ENCODE measurements at places on chromosomes 7 and 10.
A peak's percentile ranks its signal among the peaks of the same experiment; 100 is the strongest.

GRCh38 chr7:111162692-111163091, 71.8 kb downstream of the LRRN3 start:
- no peak for DNase-seq

DNA sequence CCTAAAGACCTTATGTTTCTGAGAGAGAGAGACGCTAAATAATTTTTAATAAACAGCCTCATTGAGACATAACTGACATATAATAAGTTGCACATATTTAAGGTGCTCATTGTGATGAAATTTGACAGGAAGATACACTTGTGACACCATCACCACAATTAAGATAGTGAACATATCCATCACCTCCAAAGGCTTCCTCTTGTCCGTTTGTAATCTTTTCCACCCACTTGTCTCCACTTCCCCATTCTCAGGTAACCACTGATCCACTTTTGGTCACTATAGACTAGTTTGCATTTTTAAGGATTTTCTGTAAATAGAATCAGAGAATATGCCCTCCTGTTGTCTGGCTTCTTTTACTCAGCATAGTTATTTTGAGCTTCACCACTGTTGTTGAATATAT, 195.1 kb upstream of the WDR11 start:
- DNase-seq, result no peak

GRCh38 chr7:102236592-102237287, 49.9 kb upstream of the SH2B2 start:
- peak; percentile 52 for DNase-seq

DNA sequence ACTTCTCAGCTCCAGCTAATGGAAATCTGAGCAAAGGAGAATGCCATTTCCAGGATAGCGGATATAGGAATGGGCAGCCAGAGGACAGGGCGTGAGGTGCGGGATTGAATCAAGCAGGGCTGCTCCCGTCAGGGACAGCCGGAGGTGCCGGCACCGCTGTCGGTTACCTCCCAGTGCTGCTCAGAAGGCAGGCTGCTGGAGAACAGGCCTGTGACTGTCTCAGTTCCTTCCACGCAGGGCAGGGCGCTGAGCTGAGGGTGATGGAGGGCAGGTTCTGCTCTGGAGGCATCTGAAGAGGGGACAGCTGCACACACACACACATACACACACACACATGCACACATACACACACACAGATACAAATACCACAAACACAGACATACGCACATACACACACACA, 111.1 kb downstream of the DOCK1 start:
- no peak for DNase-seq

- no peak for DNase-seq
These were observed 592.0 kb downstream of the AUTS2 start for GRCh38 chr7:70190281-70190680.

DNA sequence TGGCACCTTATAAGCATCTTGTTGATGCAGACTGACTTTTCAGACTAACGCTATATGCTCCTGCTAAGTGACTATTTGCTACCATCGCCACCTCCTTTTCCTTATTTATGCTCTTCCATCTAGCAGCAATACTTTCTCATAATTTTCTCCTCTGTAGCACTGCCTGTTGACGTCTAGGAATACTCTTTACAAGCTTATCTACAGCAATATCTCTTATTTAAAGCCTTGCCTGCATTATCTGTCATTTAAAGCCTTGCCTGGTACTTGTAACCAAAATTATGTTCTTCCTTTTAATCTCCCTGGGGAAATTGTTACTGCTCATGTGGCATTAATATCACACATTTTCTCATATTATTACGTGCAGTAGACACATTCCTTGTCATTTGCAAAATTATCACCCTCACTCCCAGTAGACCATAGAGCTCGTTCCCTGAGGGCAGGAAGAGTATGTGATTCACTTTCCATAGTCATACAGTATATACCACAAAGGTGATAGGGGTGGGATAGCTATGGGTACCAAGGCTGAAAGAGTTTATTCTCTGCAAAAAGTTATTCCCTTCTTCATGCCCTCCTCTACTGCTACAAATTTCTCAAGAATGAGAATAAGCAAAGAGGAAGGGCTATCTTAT, 359.7 kb upstream of the PCDH15 start:
- DNase-seq, result no peak

Measured in fibroblast of gingiva (primary cell).